ENCODE measurements at places on chromosomes 2 and 18.

DNA sequence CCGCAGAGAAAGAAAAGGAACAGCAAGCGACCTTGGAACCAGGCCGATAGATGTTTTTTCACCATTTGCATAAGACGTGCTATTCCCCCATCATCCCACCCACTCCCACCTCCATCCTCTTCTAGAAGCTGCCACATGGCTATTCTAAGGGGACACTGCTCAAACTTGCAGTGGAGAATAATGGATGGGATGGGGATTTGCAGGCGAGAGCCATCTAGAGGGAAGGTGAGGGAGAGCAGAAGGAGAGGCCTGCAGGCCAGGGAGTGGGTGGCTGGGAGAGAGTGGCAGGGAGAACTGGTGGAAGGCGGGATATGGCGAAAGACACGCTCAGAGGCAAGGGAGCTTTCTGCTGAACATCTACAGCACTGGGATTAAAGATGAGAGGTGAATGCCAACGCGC, 84.9 kb downstream of the MAPK4 start:
- DNase-seq = no peak

DNA sequence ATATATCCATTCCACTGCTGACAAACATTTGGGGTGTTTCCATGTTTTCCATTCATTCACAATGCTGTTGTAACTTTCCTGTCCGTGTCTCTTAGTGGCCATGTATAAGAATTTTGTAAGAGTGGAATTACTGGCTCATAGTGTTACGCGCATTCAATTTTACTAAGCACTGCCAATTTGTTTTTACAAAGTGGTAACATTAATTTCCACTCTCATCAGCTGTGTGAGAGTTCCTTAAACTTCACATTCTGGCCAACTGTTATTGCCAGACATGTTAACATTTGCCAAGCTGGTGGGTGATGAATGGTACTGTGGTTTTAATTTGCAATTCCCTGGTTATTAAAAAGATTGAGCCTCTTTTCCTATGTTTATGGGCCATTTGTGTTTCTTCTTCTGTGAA, 134.2 kb downstream of the DTNB start:
- no peak for DNase-seq

DNA sequence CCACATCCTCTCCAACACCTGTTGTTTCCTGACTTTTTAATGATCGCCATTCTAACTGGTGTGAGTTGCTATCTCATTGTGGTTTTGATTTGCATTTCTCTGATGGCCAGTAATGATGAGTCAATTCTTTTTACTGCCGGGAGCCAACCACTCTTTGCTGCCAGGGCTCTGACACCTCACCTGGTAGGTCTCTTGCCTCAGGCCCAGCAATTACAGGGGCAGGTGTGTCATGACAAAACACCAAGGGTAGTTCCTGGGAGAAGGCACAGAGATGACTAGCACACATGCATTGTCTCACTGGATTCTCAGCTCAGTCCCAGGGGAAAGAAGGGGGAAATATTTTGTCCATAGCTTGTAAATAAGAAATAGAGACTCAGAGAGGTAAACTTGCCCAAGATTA, 122.3 kb downstream of the CHST9 start:
- no peak for DNase-seq

DNA sequence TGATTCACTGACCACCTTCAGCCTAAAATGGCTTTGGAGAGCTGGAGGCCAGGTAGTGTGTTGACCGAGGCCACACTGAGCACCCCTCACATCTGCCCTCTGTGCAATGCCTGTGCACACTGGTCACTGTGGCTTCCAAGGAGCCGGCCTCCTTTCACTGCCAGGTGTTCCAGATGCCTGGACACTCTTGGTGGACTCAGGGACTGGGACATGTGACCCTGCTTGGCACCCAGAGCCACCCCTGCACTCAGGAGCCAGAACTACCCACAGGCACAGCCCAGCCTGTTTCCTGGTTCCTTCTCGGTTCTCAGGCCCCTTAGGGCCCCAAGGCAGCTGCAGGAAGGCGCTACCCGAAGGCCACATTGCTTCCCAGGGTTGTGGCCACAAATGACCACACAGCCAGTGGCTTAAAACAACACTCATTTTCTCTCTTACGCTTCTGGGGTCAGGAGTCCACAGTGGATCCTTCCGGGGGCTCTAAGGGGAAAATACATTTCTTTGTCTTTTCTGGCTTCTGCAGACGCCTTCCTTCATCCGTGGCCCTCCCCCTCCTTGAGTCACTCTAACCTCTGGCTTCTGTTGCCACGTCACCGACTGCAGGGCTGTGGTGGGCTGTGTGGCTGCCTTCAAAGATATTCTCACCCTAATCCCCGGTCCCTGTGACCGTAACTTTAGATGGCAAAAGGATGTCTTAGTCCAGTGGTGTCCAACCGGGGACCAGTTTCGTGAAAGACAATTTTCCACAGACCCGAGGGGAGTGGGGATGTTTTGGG, 78.6 kb downstream of the ASB1 start:
- no peak for DNase-seq

- DNase-seq = no peak
Observed at GRCh38 chr2:44351676-44352075, 9.6 kb downstream of the PREPL start.

GRCh38 chr2:85524336-85524908, 14.5 kb upstream of the MAT2A start:
- DNase-seq = no peak

GRCh38 chr2:191385416-191386160, 140.4 kb downstream of the MYO1B start:
- no peak for DNase-seq

- peak; percentile 18 for DNase-seq
Observed at GRCh38 chr2:241814393-241814642, 5.3 kb downstream of the NEU4 start.

GRCh38 chr2:176464886-176465564, 195.8 kb downstream of the MTX2 start:
- no peak for DNase-seq

DNA sequence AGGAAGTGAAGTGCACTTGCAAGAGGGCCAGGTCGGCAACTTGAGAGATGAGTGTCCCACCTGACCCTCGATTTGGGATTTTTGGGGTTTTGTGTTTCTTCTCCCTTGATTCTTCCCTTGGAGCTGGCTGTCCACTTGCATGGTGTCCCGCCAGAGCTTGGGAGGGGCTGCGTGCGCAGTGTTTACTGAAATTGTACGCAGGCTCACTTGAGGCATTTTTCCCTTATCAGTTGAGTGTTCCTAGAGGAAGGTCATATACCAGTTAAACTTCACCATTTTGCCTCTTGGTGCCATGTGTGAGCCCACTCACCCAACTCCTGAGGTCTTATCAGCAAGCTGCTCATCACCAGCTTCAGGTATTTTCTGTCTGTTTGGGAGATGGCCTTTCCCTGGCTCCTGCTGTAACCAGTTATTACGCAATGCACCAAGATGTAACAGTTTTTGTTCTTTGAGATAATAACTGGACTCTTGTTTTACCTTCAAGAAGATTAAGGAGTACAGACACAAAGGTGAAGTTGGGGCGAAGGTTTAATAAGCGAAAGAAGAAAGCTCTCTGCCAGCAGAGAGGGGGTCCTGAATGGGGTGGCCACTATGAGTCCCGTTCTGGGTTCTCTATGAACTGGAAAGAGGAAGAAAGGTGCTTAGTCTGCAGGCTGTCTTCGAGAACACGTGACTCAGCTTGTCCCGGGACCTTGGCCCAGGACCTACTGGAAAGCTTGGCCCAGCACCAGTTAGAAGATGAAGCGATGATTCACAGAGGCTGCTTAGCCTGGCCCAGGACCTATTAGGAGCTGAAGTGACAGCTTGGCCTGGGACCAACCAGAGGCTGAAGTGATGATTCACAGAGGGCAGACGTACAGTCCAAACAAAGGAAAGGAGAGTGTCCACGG, 21.5 kb upstream of the TXNL4A start:
- no peak for DNase-seq

DNA sequence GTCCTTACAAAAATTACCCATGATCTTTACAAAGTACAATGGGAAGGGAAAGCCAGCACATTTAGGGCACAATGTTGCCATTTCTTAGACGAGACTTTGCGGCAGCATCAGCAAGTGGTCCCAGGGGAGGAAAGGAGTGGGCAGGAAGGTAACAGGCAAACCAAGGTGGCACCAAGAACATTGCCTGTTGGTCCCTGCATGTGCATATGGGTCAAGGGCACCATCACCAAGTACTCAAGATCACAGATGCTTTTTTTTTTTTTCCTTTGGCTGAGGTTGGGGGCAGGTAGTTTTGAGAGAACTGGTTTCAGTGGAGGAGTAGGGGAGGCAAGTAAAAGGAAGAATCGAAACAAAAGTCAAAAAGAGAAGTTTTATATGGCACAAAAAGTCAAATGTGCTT, 752 bp upstream of the CYTIP start:
- DNase-seq = no peak

GRCh38 chr2:30026091-30027055, 105.0 kb upstream of the ALK start:
- DNase-seq = peak; percentile 50

- DNase-seq = no peak
Observed at GRCh38 chr2:129055824-129056223, 737.2 kb upstream of the HS6ST1 start.

DNA sequence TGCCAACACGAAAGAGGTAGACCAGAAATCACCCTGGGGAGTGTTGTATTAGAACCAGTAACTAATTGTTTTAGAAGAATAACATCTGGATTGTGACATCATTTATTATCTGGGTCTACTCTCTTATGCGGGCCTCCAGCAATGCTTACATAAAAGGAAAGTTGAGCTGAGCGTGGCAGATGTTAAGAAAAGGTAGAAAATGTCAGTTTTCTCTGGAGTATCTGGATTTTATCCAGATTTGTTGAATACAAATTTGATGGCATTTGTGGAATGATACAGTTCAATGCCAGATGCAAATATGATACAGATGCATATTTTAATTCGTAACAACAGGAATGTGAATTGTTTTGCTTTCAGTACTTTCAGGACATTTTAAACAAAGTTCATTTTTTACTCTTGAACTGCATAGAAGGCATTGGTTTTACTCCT, 90.3 kb downstream of the PRPF40A start:
- no peak for DNase-seq

GRCh38 chr18:61891894-61892293, 913 bp downstream of the RNF152 start:
- no peak for DNase-seq

DNA sequence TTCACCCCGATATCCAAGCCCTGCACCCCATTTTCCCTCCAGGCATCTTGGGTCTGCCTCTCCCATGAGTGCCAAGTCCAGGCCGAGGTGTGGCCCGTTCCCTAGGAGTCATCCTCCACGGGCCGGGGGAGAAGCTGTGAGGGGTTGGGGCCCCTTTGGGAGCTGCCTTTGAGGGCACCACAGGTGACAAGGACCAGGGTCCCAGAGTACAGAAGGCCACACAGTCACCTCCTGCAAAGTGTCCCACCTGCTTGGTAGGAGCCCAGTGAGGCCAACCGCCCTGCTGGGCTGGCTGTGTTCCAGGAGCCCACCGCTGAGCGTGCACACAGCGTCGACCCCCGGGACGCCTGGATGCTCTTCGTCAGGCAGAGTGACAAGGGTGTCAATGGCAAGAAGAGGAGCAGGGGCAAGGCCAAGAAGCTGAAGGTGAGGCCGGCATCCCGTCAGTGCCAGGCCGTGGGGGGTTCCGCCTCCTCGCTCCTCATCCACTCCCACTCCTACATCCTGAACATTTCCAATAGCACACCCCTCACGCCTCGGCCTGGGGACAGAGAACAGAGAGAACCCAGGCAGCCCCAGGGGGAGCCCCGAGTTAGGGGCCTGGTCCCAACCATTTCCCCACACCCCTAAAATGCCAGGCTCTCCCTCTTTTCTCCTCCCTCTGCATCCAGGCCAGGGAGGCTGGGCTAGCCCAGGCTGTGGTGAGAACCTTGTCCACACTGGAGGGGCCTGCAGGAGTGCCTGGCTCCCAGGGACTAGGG, 2.7 kb downstream of the ERFE start:
- DNase-seq = no peak

- no peak for DNase-seq
Observed at GRCh38 chr18:50126471-50126870, 68.5 kb downstream of the MYO5B start.

DNA sequence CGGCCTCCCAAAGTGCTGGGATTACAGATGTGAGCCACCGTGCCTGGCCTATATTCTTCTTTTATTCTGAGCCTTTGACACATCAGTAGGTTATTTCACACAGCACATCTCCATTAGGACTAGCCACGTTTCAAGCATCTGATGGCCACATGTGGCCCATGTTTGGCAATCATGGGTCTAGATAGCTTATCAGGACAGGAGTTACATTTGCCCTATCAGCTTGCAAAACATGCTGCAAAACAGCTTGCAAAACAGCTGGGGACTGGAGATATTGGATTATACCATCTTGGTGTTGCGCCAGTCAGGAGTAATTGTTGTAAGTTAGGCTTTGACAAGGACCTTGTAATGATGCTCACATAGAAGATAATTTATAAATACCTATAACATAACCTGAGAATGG, 94.9 kb downstream of the GBX2 start:
- DNase-seq = no peak
